ENCODE measurements at places on chromosomes 2 and 18. TPM values are rescaled to one million over a fixed set of nuclear protein-coding genes. Genes with fewer than 3 reads are reported as not detected.

GALNT5 gene
- not detected for total RNA-seq

CLASP1 gene
- 65.2 TPM for total RNA-seq

GRCh38 chr18:53780666-53781065 lies 443.8 kb downstream of the MBD2 start:
- no peaks in the 10 kb centered on the region for H3K27me3 ChIP-seq
- H3K4me3 ChIP-seq = no peak overlapping the region
- DNase-seq = no peak
- no peak overlapping the region for H3K27ac ChIP-seq
- H3K4me1 ChIP-seq = no peaks in the 10 kb centered on the region

DNA sequence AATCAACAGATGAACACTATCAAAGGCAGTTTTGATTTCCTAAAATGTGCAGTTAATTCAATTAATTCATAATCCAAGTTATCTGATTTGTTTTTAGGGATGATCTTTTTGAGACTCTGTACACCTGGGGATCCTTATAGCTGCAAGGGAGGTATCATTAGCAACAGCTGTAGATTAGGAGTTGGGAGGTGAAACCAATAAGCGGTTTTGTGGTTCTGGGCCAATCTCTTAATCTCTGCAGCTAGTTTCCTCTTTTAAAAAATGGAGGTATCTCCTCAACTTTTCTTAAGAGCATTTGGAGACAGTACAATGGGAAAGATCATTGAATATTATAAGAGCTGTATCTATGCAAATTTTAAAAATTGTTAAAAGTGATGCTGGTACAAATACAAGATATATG lies 126.0 kb downstream of the MC4R start:
- H3K4me3 ChIP-seq = no peak overlapping the region
- DNase-seq = no peak
- H3K4me1 ChIP-seq = no peaks in the 10 kb centered on the region
- no peak overlapping the region for H3K27ac ChIP-seq
- no peaks in the 10 kb centered on the region for H3K36me3 ChIP-seq

DNA sequence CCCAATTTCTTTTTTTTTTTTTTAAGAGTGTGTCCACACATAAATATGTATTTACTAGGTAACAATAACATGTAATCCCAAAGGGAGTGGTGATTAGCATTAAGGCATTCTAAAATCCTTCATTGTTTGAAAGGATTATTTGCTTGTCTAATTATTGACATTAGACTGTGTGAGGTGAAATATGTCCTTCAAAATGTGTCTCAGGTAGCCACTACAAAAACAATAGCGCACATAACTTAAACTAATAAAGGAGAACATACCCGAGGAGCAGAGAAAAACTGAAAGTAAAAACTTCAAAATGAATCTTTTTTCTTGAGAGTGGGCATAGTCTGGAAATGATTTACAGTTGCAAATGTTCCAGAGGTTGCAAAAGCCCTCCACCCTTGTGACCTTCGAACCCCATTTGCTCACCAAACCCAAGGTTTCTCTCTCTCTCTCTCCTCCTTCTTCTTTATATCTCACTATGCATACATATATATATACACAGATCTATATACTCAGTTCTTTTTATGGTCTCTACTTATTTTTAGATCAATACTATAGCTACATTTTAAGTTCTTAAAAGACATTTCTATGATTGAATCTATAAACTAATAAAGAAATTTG lies 24.4 kb upstream of the FRZB start:
- peaks cover 11% of the 10 kb centered on the region for H3K27me3 ChIP-seq
- no peak overlapping the region for H3K4me3 ChIP-seq
- no peak for DNase-seq
- no peaks in the 10 kb centered on the region for H3K36me3 ChIP-seq
- no peak overlapping the region for H3K27ac ChIP-seq

DNA sequence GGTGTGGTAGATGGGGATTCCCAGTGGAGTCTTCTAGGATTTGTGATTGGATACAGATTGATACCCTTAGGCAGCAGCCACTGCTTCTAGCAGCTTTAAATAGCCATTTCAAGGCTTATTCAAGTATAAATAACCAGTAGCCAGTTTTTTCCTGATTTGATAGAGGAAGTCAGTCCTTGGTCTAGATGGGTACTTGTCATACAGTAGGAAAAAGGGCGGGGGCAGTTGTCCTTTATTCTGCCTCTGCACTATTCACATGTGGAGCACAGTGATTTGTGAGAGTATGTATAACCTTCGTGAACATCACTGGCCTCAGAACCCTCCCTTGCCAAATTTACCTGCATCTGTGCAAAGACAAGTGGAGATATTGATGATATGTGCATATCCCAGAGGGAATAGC lies 6.8 kb downstream of the PPP1CB start:
- peaks cover 35% of the 10 kb centered on the region for H3K4me1 ChIP-seq
- no peak overlapping the region for H3K4me3 ChIP-seq
- no peak overlapping the region for H3K27ac ChIP-seq

DNA sequence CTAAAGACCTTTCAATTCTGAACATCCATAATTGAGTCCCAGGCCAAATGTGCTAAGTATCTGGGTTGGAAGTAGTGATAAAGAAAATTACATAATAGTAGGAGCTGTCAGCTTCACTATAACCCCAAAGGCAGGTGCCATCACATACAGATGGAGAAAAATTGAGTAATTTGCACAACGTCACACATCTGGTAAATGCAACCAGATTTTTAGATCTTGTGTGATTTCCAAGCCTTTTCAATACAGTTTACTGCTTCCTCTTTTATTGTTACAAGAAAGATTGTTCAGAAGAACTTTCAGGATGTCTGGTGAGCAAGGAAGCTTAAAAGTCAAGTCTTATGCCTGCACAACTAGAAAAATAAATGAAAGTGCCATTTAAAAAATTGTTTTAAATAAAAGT lies 62.3 kb downstream of the UBE2E3 start:
- H3K36me3 ChIP-seq = no peaks in the 10 kb centered on the region
- no peak overlapping the region for H3K4me3 ChIP-seq
- peaks cover 4% of the 10 kb centered on the region for H3K4me1 ChIP-seq
- H3K27ac ChIP-seq = no peak overlapping the region

- H3K4me3 ChIP-seq = no peak overlapping the region
- peaks cover 6% of the 10 kb centered on the region for H3K27me3 ChIP-seq
- H3K4me1 ChIP-seq = no peaks in the 10 kb centered on the region
- H3K27ac ChIP-seq = no peak overlapping the region
- DNase-seq = no peak
Observed at GRCh38 chr2:109528811-109529501, 84.8 kb downstream of the SEPTIN10 start.

DNA sequence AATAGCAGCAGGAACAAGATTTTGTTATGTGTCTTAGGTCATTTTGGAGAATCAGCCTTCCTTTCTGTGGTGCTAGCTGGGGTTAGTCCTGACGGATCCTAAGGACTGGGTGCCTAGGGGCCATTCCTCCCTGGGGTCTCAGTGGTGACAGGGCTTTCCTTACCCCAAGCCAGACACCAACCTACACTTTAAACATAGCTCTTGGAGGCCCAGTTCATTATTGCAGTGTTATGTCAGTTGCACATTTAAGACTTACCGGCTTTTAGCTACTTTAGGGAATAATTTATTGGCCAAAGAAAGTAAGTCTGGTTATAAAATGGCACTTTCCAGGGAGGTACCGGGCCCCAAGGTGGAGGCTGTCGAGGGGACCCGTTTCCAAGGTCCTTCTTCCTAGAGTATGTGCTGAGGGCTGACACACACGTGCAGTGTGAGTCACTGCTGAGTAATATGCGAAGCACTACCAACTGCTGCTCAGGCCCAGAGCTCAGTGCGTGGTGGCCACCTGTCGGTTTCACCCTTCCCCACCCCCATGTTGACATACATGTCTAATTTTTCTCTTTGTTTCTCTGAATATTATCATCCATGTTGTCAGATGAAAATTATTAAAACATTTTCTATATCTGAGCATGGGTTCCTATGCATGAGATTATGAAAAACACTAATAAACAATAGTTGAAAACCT lies 37.0 kb upstream of the GRHL1 start:
- no peak overlapping the region for H3K4me3 ChIP-seq
- DNase-seq = peak; percentile 28
- no peak overlapping the region for H3K27ac ChIP-seq
- H3K36me3 ChIP-seq = peaks cover 34% of the 10 kb centered on the region
- H3K4me1 ChIP-seq = no peaks in the 10 kb centered on the region

- no peak overlapping the region for H3K4me3 ChIP-seq
- no peak for DNase-seq
- peaks cover 20% of the 10 kb centered on the region for H3K27me3 ChIP-seq
- peaks cover 2% of the 10 kb centered on the region for H3K4me1 ChIP-seq
Observed at GRCh38 chr2:9331704-9332103, 91.6 kb downstream of the ITGB1BP1 start.
